ENCODE measurements at places on chromosomes 5 and 9. TPM values are rescaled to one million over a fixed set of nuclear protein-coding genes. Genes with fewer than 3 reads are reported as not detected.

Gene TICAM2
- polyA plus RNA-seq = 14.6 TPM

Gene PIP5K1B
- polyA plus RNA-seq = 4.1 TPM

Gene F2RL2
- polyA plus RNA-seq = 0.14 TPM

Gene GRXCR2
- not detected for polyA plus RNA-seq

DNA sequence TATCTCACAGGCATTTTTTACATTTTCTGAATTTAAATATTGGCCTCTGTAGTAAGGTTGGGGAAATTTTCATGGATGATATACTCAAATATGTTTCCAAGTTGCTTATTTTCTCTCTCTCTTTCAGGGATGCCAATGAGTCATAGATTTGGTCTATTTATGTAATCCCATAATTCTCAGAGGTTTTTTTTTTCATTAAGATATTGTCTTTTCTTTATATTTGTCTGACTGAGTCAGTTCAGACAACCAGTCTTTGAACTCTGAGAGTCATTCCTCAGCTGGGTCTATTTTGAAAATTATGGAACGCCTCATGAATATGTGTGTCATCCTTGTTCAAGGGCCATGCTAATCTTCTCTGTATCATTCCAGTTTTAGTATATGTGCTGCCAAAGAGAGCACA is 223.2 kb downstream of the PCSK1 start:
- DNase-seq = no peak

DNA sequence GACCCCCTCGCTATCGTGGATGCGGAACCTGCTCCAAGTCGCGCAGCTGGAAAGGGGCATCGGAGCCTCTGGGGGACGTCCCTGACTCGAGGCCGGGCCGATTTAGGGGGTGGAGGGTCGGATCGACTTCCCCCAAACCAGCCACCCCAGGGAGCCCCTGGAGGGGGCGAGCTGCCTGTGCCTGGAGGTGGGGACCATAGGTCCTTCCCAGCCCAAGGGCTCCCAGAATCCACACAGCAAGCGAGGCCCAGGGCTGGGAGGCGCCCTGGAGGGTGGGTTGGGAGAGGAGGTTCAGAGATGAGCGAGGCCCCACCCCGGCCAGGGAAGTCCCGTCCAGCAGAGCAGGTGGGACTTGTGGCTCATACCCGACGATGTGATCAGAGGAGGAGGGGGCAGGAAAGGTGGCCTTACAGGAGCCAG is 147.6 kb downstream of the GAPVD1 start:
- DNase-seq = no peak

GRCh38 chr5:1555011-1555807 is 31.4 kb upstream of the LPCAT1 start:
- DNase-seq = peak; percentile 50

- DNase-seq = no peak
Observed at GRCh38 chr5:176915906-176916305, 16.8 kb upstream of the HK3 start.
